ENCODE measurements at places on chromosomes 2 and 18.

DNA sequence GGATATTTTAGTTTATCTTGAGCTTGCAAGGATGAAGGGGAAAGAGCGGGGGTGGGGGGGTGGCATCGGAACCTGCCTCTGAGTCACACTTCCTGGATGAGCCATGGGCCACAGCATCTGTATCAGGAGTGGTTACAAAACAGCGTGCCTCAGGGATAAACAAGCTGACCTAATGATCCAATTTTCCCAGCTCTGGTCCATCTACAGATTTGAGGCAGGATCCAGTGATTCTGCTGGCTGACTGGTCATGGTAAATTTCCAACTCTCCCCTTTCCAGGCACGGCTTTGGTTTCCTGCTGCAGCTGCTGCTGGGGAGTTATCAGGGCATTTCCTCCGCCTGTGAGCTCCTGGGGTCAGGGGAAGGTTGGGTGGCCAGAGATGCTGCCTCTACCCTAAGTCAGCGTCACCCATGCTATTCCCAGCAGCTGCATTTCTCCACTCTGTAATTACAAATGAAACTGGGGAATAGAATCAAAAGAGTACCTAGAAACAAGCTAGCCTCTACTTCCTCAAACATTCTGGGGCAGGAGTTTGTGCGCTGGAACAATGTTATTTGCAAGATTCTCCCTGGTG is 4.7 kb upstream of the HPCAL1 start:
- peak; percentile 88 for DNase-seq

DNA sequence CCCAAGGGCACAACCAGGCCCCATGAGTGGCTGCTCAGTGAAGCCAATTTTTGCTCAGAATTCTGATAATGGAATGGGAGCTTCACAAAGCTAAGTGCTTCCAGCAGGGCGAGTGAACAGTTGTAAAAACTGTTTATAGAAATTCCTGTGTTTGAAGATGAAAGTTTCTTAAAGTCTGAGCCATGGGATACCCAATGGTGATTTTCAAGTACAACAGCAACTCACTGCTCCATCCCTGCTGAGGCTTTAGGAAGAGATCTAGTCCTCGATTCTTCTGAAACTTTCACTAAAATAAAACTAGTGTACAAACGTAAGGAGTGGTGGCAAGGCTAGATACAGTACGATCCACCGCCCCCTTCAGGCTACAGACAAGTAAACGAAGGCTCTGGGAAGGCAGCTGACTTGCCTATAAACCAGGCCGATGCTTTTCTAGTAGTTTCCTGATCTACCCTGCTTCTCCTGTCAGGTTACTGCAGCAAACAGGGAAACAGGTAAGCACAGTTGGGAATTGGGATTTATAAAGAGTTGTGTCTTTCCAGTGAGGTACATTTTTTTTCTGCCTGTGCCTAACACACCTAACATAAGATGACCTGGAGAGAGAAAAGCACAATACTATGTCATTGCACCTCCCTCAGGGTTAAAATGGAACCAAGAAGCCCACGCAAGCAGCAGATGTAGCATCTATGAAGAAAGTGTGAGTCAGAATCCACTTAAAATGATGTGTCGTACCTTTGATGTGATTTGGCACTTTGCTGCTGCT is 108.7 kb downstream of the UXS1 start:
- DNase-seq, result peak; percentile 73

GRCh38 chr2:106841886-106842645 is 43.9 kb downstream of the ST6GAL2 start:
- no peak for DNase-seq

DNA sequence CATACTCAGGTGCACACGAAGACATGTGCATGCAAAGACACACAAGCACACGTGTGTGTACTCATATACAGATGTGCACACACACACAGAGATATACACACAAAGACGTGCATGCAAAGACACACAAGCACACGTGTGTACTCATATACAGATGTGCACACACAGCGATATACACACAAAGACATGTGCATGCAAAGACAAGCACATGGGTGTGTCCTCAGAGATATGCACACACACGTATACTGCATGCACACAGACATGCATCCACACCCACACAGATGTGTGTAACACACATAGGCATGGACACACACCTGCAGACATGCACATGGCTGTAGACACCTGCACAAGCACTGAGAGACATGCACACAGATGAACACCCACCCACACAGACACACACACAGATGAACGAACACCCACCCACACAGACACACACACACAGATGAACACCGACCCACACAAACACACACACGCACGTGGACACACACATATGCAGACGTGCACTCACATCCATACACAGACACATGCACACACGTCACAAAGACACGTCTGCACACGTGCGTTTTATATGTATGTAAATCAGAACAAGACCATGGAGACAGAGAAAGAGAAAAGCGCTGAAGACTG is 231.9 kb downstream of the TWIST2 start:
- DNase-seq, result no peak

GRCh38 chr2:136065907-136066306 is 52.0 kb downstream of the CXCR4 start:
- DNase-seq, result no peak

GRCh38 chr2:187497140-187497539 is 49.1 kb upstream of the CALCRL start:
- no peak for DNase-seq

- DNase-seq, result no peak
Observed at GRCh38 chr18:55818284-55818683, 230.3 kb upstream of the TCF4 start.

GRCh38 chr18:12911929-12912703 is 28.1 kb upstream of the PTPN2 start:
- DNase-seq, result no peak

DNA sequence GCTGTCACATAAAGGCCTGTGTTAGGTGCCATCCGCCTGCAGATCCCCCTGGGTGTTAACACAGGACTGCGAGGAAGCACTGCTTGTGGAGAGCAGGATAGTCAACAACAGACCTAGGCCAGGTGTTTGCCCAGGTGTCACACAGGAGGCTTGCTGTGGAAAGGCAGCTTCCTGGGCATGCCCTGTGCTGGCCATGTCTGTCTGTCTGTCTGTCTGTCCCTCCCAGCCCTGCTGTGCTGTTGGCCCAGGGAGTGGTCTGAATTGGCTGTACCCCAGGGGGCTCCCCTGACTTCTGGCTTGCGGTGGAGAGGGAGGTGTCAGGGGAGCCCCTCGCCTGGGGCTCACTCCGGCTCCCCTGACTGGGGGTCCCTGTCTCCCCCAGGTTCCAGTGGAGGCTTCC is 53.2 kb downstream of the SH3BP4 start:
- DNase-seq, result no peak

DNA sequence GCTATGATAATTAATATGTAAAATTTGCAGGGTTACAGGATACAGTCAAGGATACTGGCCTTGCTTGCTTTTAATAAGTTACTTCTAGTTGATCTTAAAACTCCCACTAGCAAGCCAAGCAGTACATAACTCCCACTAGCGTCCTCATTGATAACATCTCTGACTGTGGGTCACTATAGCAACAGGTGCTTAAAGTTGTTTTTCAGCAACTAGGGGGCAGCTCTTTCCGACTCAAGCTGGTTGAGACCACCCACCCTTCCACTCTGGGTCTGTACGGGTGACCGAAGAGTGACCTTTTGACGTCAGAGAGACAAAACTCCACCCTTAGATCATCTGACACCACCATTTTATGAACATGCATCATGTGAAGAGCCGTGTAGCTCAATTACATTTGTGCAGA is 208.6 kb downstream of the MYO1B start:
- no peak for DNase-seq

DNA sequence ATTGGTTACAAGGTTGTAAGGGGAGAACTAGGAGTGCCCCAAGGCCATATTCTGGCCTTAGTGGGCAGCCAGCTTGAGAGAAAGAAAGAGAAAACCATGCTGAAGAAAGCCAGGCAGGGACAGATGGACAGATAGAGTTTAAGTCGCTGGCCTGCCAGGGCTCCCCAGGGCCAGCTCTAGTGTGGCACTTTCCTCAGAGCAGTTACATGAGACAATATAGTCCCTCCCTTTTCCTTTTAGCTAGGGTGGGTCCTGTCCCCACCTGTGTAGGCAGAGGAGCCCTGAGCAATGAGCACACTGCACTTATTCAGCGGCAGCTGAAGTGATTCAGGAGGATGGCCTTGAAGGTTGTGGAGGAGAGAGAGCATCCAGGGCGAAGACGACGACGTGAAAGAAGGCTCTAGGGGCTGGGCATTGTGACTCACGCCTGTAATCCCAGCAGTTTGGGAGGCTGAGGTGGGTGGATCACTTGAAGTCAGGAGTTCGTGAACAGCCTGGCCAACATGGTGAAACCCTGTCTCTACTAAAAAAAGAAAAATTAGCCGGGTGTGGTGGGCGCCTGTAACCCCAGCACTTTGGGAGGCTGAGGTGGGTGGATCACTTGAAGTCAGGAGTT is 152.0 kb upstream of the SLC1A4 start:
- peak; percentile 60 for DNase-seq

DNA sequence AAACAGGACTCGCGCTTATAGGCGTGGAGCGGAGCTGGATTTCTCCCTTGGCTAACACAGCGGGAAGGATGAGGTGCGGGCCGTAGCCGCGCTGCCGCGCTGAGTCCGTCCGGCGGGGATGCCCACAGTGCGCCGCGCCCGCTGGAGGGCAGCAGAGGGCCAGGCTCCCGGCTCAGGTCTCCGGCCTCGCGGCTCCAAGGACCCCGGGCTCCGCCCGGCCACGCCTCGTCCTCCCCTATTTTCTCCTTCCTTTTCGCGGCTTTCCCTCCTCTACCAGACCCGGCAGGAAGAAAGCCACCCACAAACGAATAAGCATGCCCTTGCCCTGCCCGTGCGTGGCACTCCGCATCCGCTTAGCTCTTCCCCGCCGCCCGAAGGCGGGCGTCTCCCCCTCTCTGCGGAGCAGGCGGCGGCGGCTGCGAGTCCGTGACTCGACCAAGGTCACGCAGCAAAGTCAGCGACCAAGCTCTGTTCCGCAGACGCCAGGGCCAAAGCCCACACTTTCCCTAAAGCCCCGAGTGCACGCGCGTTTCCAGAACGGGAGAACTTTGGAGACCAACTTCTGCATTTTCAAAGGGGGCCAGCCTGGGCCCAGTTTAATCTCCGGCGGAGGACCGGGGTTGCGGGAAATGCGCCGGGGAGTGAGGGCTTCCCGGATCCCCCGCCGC is 48.5 kb downstream of the KCNIP3 start:
- DNase-seq, result peak; percentile 84

- no peak for DNase-seq
Observed at GRCh38 chr2:126766295-126766968, 110.5 kb downstream of the GYPC start.
